Left kidney (tissue), 8 donors: ENCODE measurements at places on chromosomes 3 and 15.

DNA sequence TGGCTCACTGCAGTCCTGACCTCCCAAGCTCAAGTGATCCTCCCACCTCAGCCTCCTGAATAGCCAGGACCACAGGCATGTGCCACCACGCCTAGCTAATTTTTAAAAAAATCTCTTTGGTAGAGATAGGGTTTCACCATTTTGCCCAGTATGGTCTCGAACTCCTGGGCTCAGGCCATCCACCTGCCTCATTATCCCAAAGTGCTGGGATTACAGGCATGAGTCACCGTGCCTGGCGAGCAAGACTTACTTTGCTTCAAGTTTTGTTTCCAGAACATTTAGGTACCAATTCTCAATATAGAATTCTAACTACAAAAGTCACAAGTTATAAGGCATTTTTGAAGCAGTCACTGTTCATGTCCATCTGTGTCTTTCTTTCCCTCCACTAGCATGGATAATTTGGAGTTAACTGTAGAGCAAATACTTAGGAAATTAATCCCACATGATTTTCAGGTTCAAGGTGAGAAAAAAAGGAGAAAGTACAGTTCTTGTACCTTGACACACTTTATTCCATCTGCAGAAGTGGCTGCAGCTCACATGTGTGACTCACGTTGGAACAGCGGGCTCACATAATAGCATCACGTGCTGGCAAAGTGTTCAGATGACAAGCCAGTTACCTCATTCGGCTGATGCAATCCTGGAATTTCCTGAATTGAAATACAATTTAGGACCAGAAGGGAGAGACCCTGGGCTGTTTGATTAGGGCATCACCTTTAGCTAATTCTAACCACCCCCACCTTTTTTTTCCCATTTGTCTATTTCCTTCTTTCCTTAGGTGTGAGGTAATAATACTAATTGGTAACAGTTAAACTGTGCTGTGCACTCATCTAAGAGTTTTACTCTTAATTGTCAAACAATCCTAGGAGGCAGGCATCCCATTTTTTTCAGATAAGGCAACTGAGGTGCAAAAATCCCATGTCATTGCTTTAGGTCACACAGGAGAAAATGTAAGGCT lies 46.9 kb upstream of the NEDD4 start:
- peak; percentile 25 for DNase-seq

GRCh38 chr15:40029979-40030893 lies 8.7 kb downstream of the SRP14 start:
- no peak for DNase-seq

DNA sequence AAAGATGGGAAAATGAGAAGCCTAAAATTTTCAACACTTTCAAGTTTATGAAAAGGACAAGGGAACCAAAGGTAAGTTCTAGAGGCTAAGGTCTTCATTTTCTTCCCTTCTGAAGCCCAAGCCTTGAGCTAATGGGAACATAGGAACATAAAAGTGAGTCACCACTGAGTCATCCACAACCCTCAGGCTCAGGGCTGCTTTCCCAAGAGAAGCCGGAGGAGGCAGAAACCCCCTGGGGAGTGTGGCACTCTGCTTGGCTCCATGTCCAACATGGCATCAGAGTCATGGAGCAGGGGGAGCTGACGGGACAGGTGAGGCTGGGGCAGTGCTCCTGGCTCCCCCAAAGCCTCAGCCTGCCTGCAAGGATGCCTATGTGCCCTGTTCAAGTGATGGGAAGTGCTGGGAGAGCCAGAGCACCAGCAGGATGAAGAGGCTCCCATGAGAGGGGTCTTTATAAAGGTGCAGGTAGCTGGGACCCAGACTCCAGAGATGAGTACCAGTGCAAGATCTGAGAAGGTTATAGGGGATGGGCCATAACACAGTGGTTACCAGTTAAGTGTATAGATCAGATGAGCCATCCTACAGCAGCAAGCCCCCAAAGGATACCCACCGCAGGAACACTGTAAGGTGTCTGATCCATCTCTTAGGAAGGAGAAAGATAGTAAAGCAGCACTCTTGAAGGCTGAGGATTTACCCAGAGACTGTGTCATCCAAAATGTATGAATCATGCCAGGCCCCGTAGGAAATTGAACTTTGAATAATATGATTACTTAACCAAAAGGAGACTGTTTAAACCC lies 31.8 kb upstream of the RYR3 start:
- no peak for DNase-seq

DNA sequence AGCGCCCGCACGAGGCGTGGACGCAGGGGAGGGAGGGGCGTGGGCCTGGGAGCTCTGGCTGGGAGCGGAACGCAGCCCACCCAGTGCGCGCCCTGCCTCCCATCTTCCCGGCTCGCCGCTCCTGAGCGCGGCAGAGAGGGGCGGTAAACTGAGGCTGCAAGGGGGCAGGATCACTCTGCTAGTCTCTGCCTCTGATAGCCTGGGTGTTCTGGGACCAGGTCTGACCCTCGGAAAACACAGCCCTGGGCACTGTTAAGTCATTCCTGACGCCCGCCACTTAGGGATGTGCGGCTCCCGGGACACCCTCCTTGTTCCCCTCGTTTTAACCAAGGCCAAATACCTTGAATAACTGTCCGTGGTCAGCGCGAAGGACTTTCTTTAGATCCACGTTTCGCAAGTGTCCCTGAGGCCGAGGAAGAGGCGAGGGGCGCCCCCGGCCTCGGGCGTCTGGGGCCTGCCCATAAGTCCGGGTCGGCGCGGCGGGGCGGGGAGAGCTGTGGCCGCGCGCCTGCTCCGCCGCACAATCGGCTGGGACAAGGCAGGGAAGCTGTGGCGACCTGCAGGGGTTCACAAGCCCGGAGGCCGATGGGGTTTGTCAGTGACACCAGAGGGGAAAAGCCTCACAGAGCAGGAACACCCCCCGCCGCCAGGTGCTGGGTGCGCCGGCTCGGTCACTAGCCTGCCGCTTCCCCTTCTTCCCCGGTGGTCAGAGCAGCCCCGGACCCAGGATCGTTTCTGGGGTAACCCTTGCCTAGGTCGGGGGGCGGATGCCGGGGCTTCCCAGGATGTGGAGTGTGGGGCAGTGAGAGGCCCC lies 1.5 kb downstream of the ITPKA start:
- no peak for DNase-seq

- no peak for DNase-seq
Observed at GRCh38 chr3:194598771-194599557, 34.3 kb downstream of the TMEM44 start.

- no peak for DNase-seq
Observed at GRCh38 chr3:135238236-135238830, 443.3 kb downstream of the EPHB1 start.

DNA sequence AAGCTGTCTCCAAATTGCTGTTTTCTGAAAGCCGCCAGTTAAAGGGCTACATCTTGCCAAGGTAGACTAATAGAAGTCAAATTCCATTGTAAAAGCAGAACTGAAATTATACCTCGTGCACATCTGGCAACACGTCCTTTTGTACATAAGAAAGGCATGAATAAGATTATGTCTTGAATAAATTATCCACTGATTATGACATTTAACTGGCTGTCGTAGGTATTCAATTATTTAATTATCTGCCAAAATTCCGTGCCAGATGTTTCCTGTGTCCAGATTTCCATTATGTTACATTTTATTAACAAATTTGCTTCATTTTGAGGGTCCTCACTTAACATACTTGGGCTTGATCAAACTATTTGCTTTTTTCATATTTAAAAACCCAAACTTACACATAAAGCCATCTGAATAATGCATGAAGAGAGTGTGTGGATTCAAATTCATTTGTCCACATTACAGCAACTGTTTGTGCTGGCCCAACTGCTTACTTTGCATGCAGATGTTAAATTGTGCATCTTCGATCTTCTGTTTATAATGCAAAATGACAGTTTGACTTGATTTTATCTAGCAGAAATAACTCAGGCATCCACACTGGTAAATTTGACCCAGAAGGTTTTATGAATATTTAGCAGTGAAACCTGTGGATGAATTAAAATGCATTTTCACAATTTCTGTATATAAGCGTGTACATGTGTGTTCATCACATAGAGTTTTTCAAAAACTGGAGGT lies 701.5 kb downstream of the ZNF385D start:
- DNase-seq, result no peak

DNA sequence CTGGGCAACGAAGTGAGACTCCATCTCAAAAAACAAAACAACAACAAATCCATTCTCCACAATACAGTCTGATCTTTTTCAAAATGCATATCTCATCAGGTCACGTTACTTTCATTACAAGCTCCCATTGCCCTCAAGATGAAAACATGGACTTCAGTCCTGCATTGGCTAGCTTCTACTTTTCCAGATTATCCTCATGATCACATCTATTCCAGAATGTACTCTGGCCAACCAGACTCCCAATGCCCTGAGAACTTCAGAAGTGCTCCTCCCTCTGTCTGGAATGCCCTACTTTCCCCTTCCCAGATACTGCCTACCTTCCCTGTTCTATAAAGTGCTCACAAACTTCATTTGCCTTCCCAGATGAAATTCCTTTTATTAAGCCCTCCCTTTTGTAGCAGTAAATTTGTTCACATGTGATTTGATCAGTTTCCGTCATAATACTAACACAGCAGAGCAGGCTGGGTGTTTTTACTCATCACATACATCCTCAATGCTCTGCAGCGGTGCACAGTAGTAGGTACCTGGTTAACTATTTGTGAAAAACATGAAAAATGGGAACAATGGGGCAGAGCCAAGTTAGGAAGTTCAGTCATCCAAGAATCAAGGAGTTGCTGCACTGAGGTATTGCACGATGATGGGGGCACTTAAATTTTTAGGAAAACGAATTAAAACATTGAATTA lies 5.3 kb downstream of the RPL22L1 start:
- no peak for DNase-seq

- DNase-seq, result no peak
Observed at GRCh38 chr3:50655009-50655830, 19.5 kb upstream of the DOCK3 start.

DNA sequence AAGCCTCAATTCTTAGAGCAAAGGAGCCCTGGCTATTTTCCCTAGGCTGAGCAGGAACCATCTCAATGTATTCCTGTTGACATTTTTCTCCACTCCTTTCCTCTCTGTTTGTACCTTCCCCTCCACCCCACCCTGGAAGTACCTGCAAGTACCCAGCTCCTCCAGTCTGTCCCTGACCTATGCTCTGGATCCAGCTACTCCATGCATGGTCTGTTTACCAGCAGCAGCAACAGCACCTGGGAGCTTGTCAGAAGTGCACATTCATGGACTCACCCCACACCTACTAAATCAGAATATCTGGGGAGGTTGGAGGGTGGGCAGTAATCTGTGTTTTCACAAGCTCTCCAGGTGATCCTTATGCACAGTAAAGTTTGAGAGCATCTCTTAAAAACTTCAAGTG lies 240.7 kb upstream of the UMPS start:
- no peak for DNase-seq
